ENCODE measurements at places on chromosomes 12 and 14. TPM values are rescaled to one million over a fixed set of nuclear protein-coding genes. Genes with fewer than 3 reads are reported as not detected.

- no peaks in the 10 kb centered on the region for H3K27me3 ChIP-seq
- H3K4me3 ChIP-seq, result peak overlapping the region; percentile 89
- peak overlapping the region; percentile 93 for H3K27ac ChIP-seq
- no peak for DNase-seq
Observed at GRCh38 chr14:23284654-23285529, 1.0 kb downstream of the HOMEZ start.

GRCh38 chr14:77580964-77581505 lies 35.4 kb downstream of the SPTLC2 start:
- H3K36me3 ChIP-seq, result no peaks in the 10 kb centered on the region
- no peaks in the 10 kb centered on the region for H3K27me3 ChIP-seq
- no peaks in the 10 kb centered on the region for H3K4me1 ChIP-seq
- DNase-seq, result no peak

DNA sequence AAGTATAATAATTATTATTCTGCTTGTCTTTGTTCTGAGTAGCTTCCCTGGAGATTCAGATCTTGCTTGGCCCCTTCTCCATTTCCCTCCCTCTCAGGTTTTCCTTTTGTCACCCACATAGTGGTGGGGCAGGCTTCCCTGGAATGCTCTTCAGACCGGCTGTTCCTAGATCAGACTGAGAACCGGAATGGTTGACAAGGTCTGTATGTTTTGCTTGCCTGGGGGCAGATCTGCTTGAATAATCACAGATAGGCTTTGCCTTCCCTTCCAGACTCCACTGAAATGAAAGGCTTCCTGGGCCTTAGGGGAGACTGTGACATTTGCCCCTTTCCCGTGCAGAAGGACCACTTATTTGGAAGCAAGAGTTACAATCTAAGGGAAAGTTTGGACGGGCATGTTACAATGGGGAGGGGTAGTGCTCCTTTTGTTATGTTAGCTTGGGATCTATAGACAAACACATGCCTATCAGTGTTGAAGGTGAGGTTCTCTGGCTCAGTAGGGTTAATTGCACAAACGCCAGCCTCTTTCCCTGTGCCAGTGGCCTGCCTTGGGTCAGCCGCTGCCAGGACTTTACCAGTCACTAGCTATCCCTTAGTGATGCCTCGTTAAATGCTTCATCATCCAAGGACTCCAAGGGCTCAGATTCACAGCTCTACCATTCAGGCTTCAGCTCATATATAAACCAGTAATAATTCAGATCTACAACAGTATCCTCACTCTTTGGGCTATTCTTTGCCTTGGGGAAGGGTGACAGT lies 178.6 kb downstream of the SNAPC1 start:
- H3K27me3 ChIP-seq, result no peaks in the 10 kb centered on the region
- H3K36me3 ChIP-seq, result no peaks in the 10 kb centered on the region
- H3K4me3 ChIP-seq, result no peak overlapping the region
- H3K4me1 ChIP-seq, result no peaks in the 10 kb centered on the region
- no peak for DNase-seq
- H3K27ac ChIP-seq, result no peak overlapping the region

DNA sequence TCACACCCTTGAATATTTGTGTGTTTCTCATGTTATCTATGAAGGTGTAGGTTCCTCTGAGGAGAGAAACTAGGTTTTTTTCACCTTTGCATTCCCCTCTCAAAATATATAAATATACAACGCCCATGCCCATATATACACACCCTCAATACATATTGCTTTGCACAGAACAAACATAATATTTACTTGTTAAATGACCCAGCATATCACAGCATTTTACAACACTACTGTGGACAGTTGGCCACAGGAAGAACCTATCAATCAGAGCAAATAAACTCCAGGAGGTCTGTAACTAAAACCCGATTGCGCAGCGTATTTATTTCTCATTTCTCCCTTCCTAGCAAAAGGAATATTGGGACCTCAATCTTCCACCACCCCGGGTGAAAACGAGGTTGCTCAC lies 196.0 kb downstream of the SLC5A8 start:
- H3K27ac ChIP-seq, result no peak overlapping the region
- no peak for DNase-seq
- H3K4me3 ChIP-seq, result no peak overlapping the region
- no peaks in the 10 kb centered on the region for H3K27me3 ChIP-seq
- no peaks in the 10 kb centered on the region for H3K36me3 ChIP-seq

DNA sequence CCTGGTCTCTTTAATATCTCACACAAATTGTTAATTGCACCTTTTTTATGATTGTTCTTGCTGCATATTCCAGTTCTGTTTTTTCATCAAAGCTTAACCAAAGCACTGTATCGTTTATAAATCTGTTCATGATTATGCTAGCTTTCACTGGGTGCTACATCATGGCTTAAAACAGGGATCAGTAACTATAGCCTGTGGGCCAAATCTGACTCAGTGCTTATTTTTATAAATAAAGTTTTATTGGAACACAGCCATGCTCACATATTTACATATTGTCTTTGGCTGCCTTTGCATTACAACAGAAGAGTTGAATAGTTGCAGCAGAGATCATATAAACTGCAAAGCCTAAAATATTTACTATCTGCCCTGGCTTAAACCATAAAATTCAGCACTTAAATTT lies 183.4 kb upstream of the NRXN3 start:
- H3K4me1 ChIP-seq, result no peaks in the 10 kb centered on the region
- no peaks in the 10 kb centered on the region for H3K36me3 ChIP-seq
- no peaks in the 10 kb centered on the region for H3K27me3 ChIP-seq
- no peak for DNase-seq

- H3K27me3 ChIP-seq, result no peaks in the 10 kb centered on the region
- no peaks in the 10 kb centered on the region for H3K36me3 ChIP-seq
- no peak for DNase-seq
- H3K27ac ChIP-seq, result no peak overlapping the region
- no peak overlapping the region for H3K4me3 ChIP-seq
- peaks cover 9% of the 10 kb centered on the region for H3K4me1 ChIP-seq
Observed at GRCh38 chr12:89632778-89633177, 75.9 kb downstream of the ATP2B1 start.

- no peak overlapping the region for H3K4me3 ChIP-seq
- no peaks in the 10 kb centered on the region for H3K27me3 ChIP-seq
- no peak for DNase-seq
- no peak overlapping the region for H3K27ac ChIP-seq
- H3K4me1 ChIP-seq, result no peaks in the 10 kb centered on the region
Observed at GRCh38 chr14:99256483-99256874, 15.5 kb downstream of the BCL11B start.

- DNase-seq, result no peak
- H3K27me3 ChIP-seq, result no peaks in the 10 kb centered on the region
- no peaks in the 10 kb centered on the region for H3K4me1 ChIP-seq
- no peak overlapping the region for H3K27ac ChIP-seq
Observed at GRCh38 chr12:3219233-3219632, 142.1 kb downstream of the TSPAN9 start.

- no peaks in the 10 kb centered on the region for H3K27me3 ChIP-seq
- no peak overlapping the region for H3K27ac ChIP-seq
- H3K4me3 ChIP-seq, result no peak overlapping the region
- no peaks in the 10 kb centered on the region for H3K4me1 ChIP-seq
- DNase-seq, result no peak
Observed at GRCh38 chr12:125720961-125721360, 655.7 kb downstream of the AACS start.

GRCh38 chr14:34256223-34256622 lies 205.8 kb downstream of the SPTSSA start:
- no peaks in the 10 kb centered on the region for H3K27me3 ChIP-seq
- H3K4me1 ChIP-seq, result no peaks in the 10 kb centered on the region
- H3K4me3 ChIP-seq, result no peak overlapping the region
- no peaks in the 10 kb centered on the region for H3K36me3 ChIP-seq
- no peak for DNase-seq
- no peak overlapping the region for H3K27ac ChIP-seq

- H3K27ac ChIP-seq, result no peak overlapping the region
- no peak for DNase-seq
- H3K4me3 ChIP-seq, result no peak overlapping the region
- H3K27me3 ChIP-seq, result no peaks in the 10 kb centered on the region
Observed at GRCh38 chr12:68641138-68641537, 30.4 kb downstream of the RAP1B start.

DNA sequence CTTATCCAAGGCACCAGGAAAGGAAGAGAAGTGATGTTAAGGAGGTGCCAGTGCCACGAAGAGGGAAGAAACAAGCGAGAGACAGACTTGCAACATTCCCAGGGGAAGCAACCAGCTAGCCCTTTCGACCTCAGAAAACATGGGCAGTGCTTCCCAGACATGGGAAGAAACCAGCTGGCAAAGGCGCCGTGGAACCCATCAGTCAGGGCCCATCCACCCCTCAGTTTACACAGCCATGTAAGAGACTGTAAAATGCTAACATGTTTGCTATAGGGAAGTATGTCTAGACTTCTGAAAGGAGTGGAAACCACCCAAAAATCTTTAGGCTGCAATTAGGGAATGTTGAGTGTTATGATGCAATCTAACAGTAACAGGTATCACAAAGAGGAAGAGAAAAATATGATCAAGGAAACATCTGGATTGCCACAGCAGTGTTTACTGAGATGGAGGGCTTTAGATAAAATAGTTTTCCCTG lies 26.3 kb downstream of the ANAPC5 start:
- H3K4me1 ChIP-seq, result no peaks in the 10 kb centered on the region
- H3K36me3 ChIP-seq, result peaks cover 3% of the 10 kb centered on the region
- H3K27me3 ChIP-seq, result no peaks in the 10 kb centered on the region
- H3K27ac ChIP-seq, result no peak overlapping the region
- DNase-seq, result no peak
- H3K4me3 ChIP-seq, result no peak overlapping the region

- H3K36me3 ChIP-seq, result no peaks in the 10 kb centered on the region
- no peaks in the 10 kb centered on the region for H3K4me1 ChIP-seq
- no peak overlapping the region for H3K27ac ChIP-seq
- no peak for DNase-seq
- no peaks in the 10 kb centered on the region for H3K27me3 ChIP-seq
Observed at GRCh38 chr14:59093902-59094301, 94.6 kb upstream of the DAAM1 start.

DNA sequence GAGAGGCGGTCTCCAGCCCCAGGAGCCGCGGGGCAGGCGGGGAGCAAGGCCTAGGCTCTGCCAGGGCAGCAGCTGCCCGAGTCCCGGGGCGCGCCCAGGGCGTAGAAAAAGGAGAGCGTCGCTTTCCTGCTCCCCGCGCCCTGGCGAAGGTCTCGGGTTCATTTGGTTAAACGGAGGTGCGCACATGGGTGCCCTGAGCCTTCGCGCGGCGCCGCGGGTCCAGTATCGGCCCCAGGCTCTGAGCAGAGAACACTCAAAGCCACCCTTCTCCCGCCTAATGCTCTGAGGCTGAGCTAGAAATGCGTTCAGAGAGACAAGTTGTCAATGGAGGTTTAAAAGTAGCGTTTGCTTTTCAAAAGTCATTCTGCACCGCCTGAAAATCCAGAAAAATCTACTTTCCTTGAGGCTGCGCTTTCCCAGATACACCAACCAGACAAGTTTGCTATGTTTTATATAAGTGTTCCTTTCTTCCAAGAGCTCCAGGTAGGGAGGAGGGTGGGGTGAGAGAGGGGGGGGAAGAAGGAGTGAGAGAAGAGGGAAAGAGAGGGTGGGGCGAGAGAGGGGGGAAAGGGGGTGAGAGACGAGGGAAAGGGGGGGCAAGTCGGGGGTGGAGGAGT lies 1.5 kb downstream of the TMEM132C start:
- H3K27ac ChIP-seq, result no peak overlapping the region
- H3K4me1 ChIP-seq, result no peaks in the 10 kb centered on the region
- H3K4me3 ChIP-seq, result no peak overlapping the region
- H3K36me3 ChIP-seq, result no peaks in the 10 kb centered on the region
- no peak for DNase-seq

GRCh38 chr12:100184549-100185145 lies 16.0 kb upstream of the ACTR6 start:
- no peaks in the 10 kb centered on the region for H3K27me3 ChIP-seq
- no peaks in the 10 kb centered on the region for H3K36me3 ChIP-seq
- H3K4me1 ChIP-seq, result no peaks in the 10 kb centered on the region
- no peak overlapping the region for H3K27ac ChIP-seq

DNA sequence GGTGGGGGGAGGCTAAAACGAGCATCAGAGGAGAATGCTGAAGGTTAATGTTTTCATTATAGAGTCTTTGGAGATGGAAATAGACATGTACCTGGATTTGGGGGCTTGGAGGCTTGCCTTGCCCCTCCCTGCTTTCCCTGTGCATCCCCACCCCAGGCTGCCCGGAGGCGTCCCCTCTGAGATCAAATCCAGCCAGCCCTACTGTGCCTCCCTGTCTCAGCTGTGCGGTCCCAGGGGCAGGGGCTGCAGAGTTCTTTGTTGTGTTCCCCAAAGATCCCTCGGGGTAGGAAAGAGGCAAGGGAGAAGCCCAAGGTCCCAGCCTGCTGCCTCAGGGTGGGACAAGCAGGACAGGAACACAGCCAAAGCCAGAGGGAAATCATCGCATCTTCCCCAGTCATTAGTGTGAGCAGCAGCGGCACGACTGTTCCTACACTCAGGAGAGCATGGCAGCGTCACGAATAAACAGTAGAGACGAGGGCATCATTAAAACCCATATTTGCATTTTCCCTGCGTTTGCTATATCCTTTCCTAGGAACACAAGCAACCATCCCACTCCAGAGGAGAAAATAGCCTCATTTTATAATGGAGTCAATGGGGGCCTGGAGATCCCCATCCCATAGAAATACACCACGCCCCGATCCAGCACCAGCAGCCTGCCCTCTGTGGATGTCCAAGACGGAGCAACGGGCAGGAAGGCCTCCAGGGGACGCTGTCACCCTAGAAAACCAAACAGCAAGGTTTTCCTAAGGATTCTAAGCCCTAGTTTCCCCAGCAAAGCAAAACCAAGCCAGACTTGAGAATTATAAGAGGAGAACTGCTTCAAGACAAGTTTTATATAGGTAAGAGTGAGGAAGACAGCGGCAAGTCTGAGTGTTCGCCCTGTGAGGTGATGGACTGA lies 32.4 kb downstream of the ANO2 start:
- no peaks in the 10 kb centered on the region for H3K36me3 ChIP-seq
- H3K27me3 ChIP-seq, result no peaks in the 10 kb centered on the region
- no peaks in the 10 kb centered on the region for H3K4me1 ChIP-seq
- no peak overlapping the region for H3K27ac ChIP-seq

DNA sequence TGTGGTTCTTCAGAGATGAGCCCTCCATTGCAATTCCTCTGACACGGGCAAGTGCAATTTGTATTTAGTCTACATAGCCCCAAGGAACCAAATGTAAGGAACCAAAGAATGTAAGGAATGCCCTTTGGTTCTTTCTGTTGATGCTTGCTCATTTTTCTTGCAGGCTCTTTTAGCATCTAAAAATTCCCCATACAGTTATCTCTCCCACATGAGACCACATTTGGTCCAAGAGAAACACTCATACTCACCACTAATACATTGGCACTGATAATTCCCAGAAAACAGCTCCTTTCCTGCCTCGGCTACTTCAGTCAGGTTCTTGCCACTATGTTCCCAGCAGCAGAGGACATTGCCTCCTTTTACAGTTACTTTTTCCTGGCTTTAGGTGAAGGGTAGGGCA lies 332.6 kb downstream of the AEBP2 start:
- no peaks in the 10 kb centered on the region for H3K4me1 ChIP-seq
- DNase-seq, result no peak
- H3K27ac ChIP-seq, result no peak overlapping the region
- H3K27me3 ChIP-seq, result no peaks in the 10 kb centered on the region

ERBB3 gene
- total RNA-seq, result 80.2 TPM

AMDHD1 gene
- 64.6 TPM for total RNA-seq

RIN3 gene
- 10.7 TPM for total RNA-seq

SRRM4 gene
- total RNA-seq, result not detected

KRT83 gene
- not detected for total RNA-seq

MYO1H gene
- not detected for total RNA-seq

BDKRB2 gene
- 0.20 TPM for total RNA-seq

IPO4 gene
- total RNA-seq, result 44.0 TPM

NFYB gene
- 10.4 TPM for total RNA-seq

Data from right lobe of liver (tissue), 6 donors.